ENCODE measurements at places on chromosomes 11 and 22.
A peak's percentile ranks its signal among the peaks of the same experiment; 100 is the strongest.

GRCh38 chr11:104337273-104337672 lies 173.3 kb upstream of the PDGFD start:
- no peak for DNase-seq

GRCh38 chr22:35684270-35684700 lies 33.4 kb upstream of the APOL5 start:
- no peak for DNase-seq

- DNase-seq, result peak; percentile 52
These were observed 11.3 kb upstream of the GDPD5 start for GRCh38 chr11:75536786-75537641.

- no peak for DNase-seq
These were observed 593.5 kb downstream of the TBC1D22A start for GRCh38 chr22:47355776-47356510.

DNA sequence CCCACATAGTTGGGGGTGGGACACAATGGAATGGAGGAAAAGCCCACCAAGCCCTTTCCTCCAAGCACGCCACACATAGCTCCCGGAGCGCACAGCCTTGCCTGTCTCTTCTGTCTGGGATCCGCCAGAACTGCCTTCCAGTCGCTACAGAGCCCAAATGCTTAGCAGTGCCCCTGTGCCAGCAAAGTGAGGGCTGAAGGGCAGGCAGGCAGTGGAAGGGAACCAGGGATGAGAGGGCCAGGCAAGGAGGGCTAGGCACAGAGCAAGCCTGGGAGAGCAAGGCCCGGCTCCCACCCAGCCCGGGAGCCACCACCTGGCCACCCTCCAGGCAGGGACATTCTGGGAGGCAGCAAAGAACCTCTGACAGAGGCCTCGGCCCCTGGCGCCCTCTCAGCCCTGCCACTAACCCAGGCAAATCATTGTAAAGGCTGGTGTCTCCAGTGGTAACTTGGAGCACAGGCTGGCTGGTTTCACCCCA lies 32.5 kb downstream of the PPP2R1B start:
- no peak for DNase-seq

GRCh38 chr11:134060316-134060715 lies 8.6 kb upstream of the JAM3 start:
- no peak for DNase-seq

DNA sequence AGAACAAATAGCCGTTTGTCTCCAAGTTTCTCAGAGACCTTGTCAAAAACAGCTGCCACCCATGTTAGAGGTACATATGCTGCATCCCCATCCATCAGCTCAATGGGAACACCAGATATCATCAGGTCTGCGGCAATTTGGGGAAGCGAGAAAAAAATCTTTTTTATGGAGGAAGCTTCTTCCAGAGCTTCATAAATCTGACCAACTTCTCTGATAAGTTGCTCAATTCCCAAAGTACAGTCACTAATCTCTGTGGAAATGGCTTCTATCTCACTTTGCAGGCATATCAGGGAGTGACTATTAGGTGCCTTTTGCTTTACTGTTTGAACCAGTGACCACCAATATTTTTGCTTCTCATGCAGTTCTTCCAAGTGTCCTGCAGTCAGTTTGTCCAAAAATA lies 34.3 kb upstream of the MRPL17 start:
- no peak for DNase-seq

GRCh38 chr11:12216671-12217374 lies 106.4 kb downstream of the MICAL2 start:
- no peak for DNase-seq

- no peak for DNase-seq
These were observed 271.4 kb upstream of the C11orf87 start for GRCh38 chr11:109150581-109150980.

- no peak for DNase-seq
These were observed 85.2 kb downstream of the CCDC81 start for GRCh38 chr11:86459682-86460460.

GRCh38 chr11:117098269-117099232 lies at the start of gene SIK3:
TSS of gene SIK3 (minus strand) at chr11:117098428. CDS start at chr11:117098415, 13 bp downstream.
- DNase-seq, result peak; percentile 96

- DNase-seq, result no peak
These were observed 10.7 kb downstream of the DTX4 start for GRCh38 chr11:59182457-59183151.

GRCh38 chr11:121844016-121844415 lies 272.0 kb downstream of the BLID start:
- DNase-seq, result no peak

DNA sequence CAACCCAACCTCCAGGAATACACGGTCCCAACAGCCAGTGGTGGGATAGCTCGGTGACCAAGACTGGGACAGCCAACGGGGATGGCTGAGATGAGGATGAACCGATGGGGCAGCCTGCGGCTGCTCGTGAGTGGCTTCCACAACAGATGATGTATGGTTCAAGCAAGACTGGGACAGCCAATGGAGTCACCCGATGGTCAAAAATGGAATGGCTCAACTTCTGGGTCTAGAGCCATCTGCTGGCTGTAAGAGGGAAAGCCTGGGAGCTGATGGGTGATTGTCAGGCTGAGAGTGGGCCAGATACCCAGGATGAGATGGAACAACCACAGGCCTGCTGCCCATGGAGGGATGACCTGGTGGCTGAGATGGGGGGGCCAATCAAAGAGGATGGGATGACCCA lies 35.5 kb downstream of the SYT7 start:
- DNase-seq, result no peak

DNA sequence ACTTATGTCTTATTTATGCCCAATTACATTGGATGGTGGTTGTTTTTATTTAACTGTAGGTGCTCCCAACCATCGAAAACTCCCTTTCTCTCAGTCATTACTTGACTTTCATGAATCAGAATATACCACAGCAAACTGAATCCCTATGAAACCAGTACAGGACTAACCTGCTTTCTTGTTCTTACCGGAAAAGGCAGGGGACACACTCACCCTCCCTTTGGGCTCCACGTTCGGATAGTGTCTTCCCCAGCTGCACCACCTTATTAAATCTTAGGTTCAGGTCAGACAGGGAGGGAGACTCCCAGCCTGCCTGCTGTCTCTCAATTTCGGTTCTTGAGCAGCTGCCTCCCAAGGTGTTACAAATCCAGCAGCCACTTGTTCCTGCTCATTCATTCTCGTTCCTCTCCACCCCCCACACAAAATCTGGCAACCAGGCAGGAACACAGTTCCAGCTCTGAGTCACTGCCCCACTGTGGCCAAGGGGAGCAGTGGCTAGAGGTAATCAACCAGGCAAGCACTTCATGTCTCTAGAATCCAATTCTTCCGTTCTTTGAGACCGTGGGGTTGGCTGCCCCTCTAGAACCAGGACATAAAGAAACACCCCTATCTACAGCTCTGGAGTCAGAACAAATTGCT lies 133.0 kb downstream of the PLEKHA7 start:
- no peak for DNase-seq

- DNase-seq, result no peak
These were observed 589.0 kb downstream of the OPCML start for GRCh38 chr11:132943357-132943705.

DNA sequence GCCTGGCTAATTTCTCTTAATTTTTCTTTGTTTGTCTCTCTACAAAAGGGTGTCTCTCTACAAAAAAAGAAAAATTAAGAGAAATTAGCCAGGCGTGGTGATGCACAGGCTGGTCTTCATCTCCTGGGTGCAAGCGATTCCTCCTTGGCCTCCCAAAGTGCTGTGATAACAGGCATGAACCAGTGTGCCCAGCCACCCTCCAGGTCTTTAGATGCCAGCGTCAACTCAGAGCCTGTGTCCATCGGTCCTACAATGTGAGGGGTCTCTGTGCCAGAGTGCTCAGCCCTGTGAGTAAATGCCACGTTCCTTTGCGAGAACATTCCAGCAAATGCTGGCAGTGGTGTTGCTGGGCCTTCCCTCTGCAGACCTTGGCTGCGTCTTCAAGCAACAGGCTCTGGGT lies 62.7 kb downstream of the IGF2 start:
- no peak for DNase-seq

DNA sequence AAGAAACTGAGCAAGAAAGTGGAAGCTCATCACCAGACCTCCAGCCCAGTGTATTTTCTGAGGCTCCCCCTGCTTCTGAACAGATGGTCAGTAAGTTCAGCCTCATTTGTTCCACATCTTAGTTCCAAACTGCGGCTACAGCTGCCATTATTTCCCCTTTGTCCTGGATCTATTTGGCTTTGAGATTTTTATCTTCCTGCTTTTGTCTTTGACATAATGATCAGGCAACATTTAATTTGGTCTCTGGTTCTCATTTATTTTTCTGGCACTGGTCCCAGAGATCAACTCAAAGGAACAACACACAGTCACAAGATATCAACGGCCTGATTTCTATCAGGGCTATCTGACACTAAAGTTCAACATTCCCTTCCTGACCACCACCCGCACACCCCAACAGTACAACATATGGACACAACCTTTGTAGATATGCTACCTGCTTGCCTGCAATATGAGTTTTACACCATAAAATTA lies 137.5 kb downstream of the FAM76B start:
- DNase-seq, result no peak

- no peak for DNase-seq
These were observed 20.7 kb upstream of the P2RY2 start for GRCh38 chr11:73197348-73197747.

GRCh38 chr11:100940111-100940510 lies 189.5 kb downstream of the PGR start:
- DNase-seq, result no peak

DNA sequence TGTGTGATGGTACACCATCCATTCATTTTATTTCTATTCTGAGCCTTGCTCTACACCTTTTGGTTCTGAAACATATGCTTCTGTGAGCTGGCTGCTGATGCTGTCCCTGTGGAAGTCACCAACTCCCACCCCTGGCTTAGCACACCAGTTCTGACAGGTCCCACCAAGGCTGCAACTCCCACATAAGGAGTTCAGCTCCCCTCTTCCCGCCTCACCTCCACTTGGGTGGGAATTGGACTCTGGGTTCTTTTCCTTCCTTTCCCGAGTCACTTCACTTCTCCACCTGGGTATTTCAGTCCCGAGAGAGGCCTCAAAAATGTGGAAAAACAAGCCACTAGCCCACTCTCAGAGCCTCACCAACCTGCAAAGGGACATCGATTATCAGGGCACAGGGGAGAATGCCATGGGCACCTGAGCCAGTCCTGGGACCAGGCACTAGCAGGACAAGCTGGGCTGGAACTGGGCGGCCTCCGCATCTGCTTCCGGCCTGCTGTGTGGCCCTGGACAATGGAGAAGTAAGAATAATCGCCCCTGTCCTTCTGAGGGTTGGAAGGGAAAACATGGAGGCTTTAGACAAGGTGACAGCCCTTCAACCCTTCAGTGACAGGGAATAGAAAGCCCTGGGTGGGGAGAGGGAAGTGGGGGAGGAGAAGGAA lies 80.1 kb downstream of the IGLL1 start:
- no peak for DNase-seq

DNA sequence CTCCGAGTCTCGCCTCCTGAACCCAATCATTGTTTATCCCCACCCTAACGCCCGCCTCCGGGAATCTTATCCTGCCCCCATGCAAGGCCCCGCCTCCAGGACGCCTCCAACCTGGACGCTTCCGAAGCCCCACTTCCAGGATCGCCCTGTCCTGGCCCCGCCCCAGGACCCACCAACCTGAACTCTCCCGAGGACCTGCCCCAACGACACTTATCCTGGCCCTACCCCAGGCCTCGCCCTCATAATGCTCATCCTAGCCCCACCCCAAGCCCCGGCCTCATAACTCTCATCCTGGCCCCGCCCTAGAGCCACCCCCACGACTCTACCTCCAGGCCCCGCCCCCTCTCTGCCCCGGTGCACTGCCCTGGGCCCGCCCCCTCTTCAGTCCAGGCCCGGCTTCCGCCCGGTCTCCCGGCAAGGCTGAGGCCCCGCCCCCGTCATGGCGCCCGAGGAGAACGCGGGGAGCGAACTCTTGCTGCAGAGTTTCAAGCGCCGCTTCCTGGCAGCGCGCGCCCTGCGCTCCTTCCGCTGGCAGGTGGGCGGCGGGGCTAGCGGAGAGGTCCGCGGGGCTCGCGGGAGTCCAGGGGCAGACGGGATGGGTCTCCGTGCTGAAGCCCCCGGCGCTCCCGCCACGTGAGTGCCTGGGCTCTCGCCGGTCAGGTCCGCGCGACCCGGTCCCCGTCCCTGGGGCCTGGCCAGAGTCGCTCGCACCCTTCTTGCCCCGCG lies 45.7 kb upstream of the DEFB108B start:
- DNase-seq, result peak; percentile 95

DNA sequence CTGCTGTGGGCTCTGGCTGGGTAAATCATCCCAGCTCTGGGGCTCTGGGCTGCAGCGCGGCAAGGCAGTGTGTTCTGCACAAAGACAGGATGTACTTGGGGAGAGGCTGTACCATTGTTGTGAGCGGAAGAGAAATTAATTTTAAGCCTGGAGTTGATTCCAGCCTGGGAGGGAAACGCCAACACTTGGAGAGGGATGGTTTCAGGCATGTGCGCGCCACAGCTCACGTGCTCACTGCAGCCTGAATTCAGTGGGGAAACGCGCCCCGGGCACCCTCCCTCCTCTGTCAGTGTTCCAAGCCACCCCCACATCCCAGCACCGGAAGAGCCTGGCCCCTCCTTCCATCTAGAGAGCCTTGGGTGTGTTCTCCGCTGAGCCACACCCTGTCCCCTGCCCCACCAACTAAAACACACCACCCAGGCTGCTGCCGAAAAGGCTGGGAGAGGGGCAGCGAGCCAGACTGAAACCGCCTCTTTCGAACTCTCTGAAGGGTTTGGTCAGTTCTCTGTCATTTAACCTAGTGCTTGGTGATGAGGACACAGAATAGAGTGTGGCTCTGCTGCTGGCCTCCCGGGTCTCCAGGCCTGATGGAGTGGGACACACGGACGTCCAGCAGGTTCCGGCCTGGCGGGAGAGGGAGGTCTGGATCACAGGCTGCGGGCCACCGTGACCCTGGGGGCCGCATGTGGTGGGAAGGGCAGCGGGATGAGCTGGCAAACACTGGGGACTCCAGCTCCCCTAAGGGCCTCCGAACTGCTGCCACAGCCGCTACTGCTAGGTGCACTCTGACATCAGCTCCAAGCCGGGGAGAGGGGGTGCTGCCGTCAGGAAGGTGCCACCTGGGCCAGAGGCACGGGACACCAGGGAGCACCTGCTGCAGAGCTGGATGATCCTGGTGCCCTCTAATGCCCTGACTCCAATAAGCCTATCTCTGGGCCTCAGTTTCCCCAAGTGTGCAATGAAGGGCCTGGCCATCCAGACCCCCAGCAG lies 230.8 kb downstream of the CTTN start:
- DNase-seq, result no peak

- no peak for DNase-seq
These were observed 190.0 kb downstream of the GRIA4 start for GRCh38 chr11:105799728-105800462.

GRCh38 chr11:17865765-17866428 lies 131.3 kb downstream of the KCNC1 start:
- no peak for DNase-seq

DNA sequence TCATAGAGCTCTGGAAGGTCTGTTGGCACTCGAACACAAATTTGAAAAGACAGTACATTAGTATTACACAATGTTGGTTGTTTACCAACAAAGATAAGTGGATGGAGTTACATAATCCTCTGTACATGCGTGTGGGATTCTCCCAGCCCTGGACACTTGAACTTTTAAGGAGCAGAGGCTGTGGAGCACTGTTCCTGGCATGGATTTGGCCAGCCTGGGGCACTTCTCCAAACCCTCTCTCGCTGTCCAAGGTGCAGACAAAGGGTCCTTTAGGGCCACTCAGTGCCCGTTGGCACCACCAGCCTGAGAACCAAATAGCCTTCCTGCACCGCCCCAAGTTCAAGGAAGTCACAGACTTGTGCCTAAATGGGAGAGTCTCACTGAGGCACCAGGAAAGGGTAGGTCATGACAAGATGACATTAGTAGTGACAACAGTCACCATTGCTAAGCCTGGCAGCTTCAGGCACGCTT lies 1.6 kb upstream of the ANO1 start:
- DNase-seq, result no peak

- DNase-seq, result no peak
These were observed 54.9 kb upstream of the PDE3B start for GRCh38 chr11:14588681-14589080.
